Cardiac muscle cell (in vitro differentiated cells and primary cell): ENCODE measurements at places on chromosomes 2 and 18. TPM values are rescaled to one million over a fixed set of nuclear protein-coding genes. Genes with fewer than 3 reads are reported as not detected.

INHBB gene
- not detected in 2 replicates for total RNA-seq

HNRNPA3 gene
- 63.2 and 78.6 TPM in 2 replicates for total RNA-seq

HOXD11 gene
- not detected in 2 replicates for total RNA-seq

MAP3K19 gene
- total RNA-seq: not detected in 2 replicates

MRO gene
- not detected in 2 replicates for total RNA-seq

NEU2 gene
- not detected in 2 replicates for total RNA-seq

MYO1B gene
- 38.8 and 44.5 TPM in 2 replicates for total RNA-seq

- no peak for DNase-seq
Observed at GRCh38 chr18:55256929-55257289, 297.6 kb upstream of the CCDC68 start.

DNA sequence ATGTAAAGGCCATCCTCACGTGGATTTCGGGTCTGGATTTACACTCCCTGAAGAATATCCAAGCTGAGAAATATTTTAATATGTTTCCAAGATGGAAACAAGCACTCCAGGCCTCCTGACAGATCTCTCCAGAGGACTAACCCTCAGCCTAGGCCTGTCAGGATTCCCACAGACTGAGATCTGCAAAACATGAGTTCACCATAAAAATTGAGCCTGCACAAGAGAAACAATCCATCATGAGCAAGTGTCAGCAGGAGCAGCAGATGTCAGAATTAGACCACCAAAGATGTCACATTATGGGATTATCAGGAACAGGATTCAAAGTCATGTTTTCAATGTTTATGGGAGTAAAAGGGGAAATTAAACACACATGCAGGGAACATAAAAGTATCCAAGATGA lies 191.3 kb downstream of the TFCP2L1 start:
- no peak for DNase-seq

GRCh38 chr2:186623084-186623483 lies 33.2 kb downstream of the ITGAV start:
- no peak for DNase-seq

GRCh38 chr2:84545005-84545404 lies 28.7 kb downstream of the DNAH6 start:
- no peak for DNase-seq

GRCh38 chr2:195521589-195521988 lies 135.4 kb upstream of the SLC39A10 start:
- no peak for DNase-seq

DNA sequence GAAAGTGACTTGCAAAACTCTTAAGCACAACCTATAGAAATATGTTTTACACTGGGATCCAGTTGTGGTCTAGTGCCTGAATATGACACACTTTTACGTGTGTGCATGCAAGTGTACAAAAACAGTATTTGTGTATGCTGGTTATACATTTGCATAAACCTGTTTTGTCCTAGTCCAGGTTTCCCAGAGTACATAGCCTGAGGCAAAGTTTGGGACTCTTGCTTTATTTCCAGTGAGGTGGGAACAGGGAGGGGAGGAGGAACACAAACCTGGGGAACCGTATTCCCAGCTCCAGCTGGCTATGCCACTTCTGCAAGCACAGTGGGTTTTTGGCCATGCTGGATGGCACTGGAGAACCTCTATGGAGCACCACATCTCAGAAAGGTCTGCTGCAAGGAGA lies 481.1 kb upstream of the HS6ST1 start:
- no peak for DNase-seq

GRCh38 chr2:240189686-240190085 lies 49.2 kb upstream of the OTOS start:
- DNase-seq: no peak

GRCh38 chr2:194735837-194736542 lies 921.0 kb upstream of the SLC39A10 start:
- DNase-seq: no peak

- peak; percentile 92 for DNase-seq
Observed at GRCh38 chr18:68803356-68803755, 5.5 kb downstream of the CCDC102B start.

GRCh38 chr2:45469314-45470099 lies 141.6 kb downstream of the SRBD1 start:
- DNase-seq: no peak

DNA sequence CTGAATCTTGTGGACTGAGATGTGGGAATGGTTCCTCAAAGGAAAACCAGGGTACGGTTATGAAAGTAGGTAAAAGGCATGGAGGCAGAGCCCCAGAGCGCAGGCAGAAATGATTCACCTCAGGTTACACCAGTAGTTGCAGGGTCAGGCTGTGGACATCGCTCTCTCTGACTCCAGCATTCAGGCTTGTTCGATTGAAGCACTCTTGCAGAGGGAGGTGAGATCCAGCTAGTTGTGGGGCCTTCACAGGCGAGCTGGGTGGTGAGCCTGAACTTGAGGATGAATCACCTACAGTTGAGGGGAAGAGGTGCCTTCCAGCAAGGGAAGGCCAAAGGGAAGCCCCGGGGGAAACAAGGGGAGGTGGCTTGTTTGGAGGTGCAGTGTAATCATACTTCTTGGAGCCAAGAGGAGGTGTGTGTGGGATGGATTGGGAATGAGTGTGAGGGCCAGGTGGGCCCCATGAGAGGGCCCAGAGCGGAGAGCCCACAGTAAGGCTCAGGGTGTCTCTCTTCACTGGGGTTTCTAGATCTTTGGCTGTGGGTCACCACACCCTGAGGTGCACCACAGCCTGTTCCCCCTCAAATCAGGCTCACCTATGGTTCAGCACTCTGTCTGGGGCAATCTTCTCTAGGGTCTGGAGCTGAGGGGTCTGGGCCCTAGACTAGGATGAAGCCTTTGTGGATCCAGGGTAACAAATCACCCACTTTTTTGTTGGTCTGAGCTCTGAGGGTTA lies 48.5 kb upstream of the MCFD2 start:
- peak; percentile 48 for DNase-seq

- DNase-seq: no peak
Observed at GRCh38 chr2:217456016-217456415, 546.8 kb downstream of the TNS1 start.

GRCh38 chr2:239776436-239777005 lies 248.6 kb downstream of the NDUFA10 start:
- no peak for DNase-seq

- DNase-seq: peak; percentile 28
Observed at GRCh38 chr2:181853696-181854095, 37.8 kb upstream of the ITPRID2 start.

DNA sequence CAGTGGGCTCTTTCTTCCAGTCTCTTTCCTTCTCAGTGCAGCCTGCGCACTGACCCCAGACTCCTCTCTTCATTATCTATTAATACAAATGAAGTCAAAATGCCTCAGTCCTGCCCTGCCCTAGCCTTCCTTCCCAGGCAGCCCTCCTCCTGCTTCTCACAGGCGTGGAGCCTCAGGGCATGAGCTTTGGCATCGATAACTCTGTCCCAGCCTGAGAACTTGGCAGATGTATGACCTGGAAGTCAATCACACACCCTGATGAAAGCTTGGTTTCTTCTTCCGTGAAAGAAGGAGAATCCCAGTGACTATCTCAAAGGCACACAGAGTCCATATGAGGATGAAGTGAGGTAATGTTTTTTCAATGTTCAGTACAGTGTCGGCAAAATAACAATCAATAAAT lies 600.7 kb upstream of the ID2 start:
- DNase-seq: no peak

DNA sequence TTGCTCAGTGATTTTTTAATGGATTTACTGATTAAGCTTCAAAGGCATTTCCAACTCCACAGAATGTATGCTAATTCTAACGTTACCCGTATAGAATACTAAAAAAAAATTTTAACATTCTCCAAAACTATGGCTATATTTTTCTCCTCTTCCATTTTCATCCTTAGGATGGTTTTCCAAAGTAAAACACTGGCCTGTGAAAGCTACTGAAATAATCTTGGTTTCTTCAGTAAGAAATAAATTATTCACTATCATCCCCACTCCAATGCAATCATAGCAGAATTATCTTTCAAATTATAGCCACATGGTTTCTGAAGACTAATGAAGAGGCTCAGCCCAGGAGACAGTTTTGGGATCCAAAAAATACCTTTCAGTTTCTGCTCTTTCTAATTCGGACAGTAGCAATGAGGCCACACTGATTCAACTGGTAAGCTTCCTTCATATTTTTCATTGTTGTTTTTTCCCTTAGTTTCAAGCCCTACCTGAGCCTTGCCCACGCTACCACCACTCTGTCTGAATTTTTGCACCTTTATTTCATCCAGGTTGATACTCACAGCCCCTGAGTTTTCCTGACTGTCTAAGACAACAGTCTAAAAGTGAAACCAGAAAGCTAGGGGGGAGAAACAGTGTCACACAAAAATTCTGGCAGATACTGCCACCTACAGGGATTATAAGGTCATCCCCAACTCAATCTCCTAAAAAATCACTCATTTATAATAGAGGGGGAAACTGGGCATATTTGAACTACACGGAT lies 887.9 kb downstream of the NRXN1 start:
- peak; percentile 71 for DNase-seq

- DNase-seq: no peak
Observed at GRCh38 chr2:215664847-215665525, 229.1 kb upstream of the FN1 start.

DNA sequence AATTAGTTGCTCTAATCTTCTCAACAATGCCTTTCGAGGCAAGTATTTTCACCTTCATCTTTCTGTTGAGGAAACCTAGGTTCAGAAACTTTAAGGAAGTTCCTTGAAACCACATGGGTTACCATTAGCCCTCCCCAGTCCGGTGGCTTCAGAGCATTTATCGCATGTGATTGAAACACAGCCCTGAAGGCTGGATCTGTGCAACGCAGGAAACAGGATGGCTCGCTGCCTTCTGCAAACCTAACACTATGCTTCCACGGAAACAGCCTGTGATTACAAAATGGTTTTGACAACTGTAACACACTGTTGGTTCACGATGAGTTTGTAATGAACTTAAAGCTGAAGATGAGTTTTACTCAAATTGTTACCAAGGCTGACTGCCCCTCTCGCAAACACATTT lies 68.5 kb downstream of the EPB41L3 start:
- DNase-seq: peak; percentile 41

- no peak for DNase-seq
Observed at GRCh38 chr2:217250013-217250524, 390.2 kb upstream of the TNP1 start.

- DNase-seq: no peak
Observed at GRCh38 chr2:230153390-230153976, 66.3 kb downstream of the SP110 start.

DNA sequence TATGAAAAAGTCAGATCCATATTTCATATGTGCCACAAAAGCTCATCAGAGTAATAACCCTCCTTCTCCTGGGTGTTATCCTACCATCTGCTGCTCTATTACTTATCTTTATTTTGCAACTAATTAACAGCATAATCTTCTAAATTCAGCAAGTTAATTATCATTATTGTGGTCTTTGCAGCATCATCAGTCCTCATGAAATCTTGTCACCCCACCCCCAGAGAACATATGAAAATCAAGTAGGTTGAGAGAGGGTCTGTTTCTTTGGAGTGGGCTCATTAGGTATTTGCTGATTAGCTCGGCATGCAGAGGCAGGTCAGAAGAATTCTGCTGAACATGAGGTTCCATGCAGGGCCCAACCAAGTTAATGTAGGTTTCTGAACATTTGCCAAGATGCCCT lies 64.8 kb downstream of the ATF2 start:
- no peak for DNase-seq

GRCh38 chr18:69387186-69387585 lies 13.5 kb upstream of the DOK6 start:
- no peak for DNase-seq

DNA sequence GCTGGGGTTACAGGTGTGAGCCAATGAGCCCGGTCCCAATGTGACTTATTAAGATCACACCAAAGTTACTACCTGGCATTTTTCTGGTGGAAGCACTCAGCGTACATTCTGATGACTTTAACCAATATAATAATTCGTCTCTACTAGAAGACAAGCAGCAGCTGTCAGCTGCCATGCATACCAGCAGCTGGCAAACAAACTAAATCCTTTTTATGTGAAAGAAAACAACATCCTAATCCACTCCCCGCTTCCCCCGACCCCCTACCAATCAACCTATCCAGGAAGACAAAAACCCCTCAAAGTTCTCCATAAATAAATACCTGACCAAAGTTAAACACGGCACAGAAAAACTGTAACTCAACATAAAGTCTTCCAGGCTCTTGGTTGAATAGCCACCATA lies 42.1 kb downstream of the GPR155 start:
- DNase-seq: no peak

DNA sequence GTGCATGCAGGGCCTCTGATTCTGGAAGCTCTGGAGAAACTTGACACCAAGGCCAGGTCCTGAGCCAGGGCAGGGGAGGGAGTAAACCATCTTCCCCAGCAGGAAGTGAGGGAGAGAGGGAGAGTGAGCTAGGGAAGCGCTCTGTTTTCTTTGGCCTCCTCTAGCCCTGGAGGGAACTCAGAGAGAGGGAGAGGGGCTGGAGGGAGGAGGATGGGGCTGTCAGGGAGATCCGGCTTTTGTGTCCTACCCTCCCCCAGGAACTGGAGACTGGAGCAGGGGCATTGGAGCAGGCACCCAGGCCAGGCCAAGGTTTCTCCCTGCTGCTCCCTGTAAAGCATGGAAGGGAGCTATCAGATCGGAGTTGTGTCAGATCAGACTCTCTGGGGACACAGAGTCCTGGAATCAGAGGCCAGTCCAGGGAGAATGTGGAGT lies 22.7 kb upstream of the PKDCC start:
- peak; percentile 59 for DNase-seq

DNA sequence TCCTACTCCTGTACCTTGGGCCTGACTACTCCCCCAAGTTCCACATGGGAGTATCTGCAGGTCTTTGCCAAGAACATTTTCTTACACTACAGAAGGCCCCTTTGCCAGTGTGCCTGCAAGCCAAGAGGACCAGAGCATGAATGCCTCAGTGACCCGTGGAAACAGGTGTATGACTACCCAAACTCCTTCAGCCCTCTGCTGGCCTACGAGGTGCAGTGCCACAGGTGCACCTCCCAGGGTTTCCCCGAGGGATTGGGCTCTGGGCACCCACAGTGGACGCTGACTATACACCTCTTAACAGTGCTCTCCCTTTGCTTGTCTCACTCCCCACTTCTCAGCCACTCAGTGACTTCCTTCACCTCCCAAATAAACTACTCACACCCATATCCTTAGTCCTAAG lies 91.4 kb downstream of the COL6A3 start:
- DNase-seq: no peak

DNA sequence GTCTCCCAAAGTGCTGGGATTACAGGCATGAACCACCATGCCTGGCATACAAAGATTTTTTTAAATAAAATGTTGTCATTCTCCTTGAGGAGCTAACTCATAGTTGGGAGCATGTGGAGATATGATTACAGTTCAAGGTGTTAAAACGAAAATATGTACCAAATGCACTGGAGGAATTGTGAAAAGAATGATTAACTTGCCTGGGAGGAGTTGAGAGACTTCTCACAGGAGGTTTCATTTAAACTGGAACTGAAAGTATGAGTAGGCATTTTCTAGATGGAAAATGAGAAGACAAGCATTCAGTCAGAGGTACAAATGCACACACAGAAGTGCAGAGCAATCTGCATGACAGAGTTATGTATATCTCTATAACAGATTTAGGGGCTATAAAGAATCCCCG lies 126.6 kb upstream of the PDE1A start:
- DNase-seq: no peak

- no peak for DNase-seq
Observed at GRCh38 chr18:10860928-10861327, 288.4 kb downstream of the PIEZO2 start.
